HuH-7 (cell line): ENCODE measurements at places on chromosomes 7 and 10.
A peak's percentile ranks its signal among the peaks of the same experiment; 100 is the strongest.

DNA sequence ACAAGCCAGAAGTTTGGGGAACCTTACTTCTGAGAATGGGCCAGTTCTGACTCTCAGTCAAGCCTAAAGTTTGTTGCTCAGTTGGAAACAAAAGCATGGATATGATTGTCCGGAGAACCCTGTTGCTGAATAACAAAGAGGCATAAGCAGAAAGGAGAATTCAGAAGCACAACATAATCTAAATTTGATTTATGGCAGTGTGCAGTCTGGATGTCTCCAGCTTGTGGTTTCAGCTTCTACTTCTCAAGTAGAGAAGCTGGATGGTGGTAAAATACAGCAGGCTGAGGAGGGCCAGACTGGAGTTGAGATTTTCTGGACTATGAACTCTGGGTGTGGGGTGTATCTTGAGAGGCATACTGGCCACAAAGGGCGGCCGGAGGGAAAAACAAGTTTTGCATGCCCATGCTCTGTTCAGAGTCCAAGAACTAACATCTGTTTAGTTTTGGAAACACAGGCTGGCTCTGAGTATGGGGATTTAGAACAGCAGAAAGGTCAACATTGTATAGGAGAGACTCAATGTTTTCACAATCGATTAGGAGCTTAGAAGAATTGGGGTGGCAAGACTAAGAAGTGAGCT is 592.9 kb downstream of the CNTNAP2 start:
- DNase-seq = no peak

DNA sequence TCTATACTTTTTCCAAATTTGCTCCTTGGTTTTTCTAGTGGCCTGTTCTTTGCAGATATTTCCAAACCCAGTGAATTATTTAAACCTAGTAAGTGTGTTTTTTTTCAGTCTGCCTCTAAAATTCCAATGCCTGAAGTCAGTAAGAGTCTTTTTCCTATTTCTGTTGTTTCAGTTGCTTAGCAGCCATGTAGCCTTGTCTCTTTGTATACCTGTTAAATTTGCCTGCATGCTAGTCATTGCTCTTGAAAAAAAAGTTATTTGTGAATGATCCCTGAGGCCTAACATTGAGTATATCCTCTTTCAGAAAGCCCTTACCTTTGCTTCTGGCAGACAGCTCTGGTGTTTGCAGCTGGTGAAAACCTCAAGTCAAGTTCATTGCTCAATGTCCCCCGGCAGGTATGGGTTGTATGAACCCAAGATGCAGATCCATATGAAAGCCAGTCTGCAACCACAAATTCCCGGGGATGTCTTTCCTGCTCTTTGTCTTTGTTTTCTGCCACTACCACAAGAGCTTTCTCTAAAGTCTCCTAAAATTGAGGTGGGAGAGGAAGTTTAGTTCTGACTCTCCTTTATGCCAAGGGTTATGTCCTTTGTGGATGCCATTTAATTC is 35.7 kb downstream of the CH25H start:
- no peak for DNase-seq

DNA sequence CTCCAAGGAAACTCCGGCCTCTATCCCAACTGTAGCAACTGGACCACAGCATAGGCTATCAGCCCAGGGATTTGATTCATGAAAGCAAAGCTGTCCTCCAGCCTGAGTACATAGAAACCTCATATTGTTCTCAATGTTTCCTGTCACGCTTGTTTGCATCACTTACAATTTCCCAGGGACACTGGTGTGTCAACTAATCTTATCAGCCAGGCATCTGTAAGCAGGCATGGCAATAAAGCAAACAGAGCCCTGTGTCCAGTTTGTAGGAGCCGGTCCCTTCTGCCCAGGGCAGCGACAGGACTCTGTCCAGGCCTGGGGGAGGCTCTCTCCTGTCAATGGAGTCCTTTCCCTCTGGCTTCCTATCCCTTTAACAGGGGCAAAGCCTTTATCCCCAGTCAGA is 23.0 kb upstream of the CDHR3 start:
- no peak for DNase-seq

- no peak for DNase-seq
Observed at GRCh38 chr7:93973134-93973533, 31.0 kb downstream of the BET1 start.

DNA sequence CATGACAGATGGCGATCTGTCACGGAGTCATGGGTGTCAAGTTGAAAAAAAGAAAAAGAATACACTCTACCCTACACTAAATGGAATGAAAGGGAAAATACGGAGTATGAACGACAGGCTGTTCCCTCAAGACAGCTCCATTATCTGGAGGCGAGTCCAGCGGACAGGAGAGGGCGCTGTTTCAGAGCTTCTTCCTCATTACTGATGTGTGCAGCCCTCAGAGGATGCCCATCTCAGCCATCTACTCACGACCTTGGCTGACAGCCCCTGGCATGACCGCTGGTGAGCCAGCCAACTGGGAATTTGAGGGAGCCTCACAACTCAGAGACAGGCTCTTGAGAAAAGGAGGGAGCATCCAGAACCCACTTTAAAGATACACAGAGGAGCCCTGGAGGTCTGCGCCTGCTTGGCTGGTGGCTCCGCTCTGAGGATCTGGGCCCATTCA is 49.6 kb upstream of the SMNDC1 start:
- DNase-seq = peak; percentile 77
